ENCODE measurements at places on chromosomes 16 and 17. TPM values are rescaled to one million over a fixed set of nuclear protein-coding genes. Genes with fewer than 3 reads are reported as not detected.

IRX5 gene
- 11.4 TPM for total RNA-seq

NOTUM gene
- 1.8 TPM for total RNA-seq

HSD17B2 gene
- total RNA-seq, result not detected

AATK gene
- 24.2 TPM for total RNA-seq

PMFBP1 gene
- 0.23 TPM for total RNA-seq

IGSF6 gene
- not detected for total RNA-seq

KRTAP3-2 gene
- total RNA-seq, result not detected

CCDC78 gene
- total RNA-seq, result 5.0 TPM

ABCA8 gene
- 0.13 TPM for total RNA-seq

C17orf78 gene
- total RNA-seq, result not detected

MYH2 gene
- not detected for total RNA-seq

ZNF764 gene
- 11.3 TPM for total RNA-seq

CPHXL2 gene
- total RNA-seq, result not detected

GPR179 gene
- not detected for total RNA-seq

MPV17L gene
- total RNA-seq, result not detected

DPEP3 gene
- not detected for total RNA-seq

TPPP3 gene
- 34.6 TPM for total RNA-seq
